ENCODE measurements at places on chromosomes 16 and 17. TPM values are rescaled to one million over a fixed set of nuclear protein-coding genes. Genes with fewer than 3 reads are reported as not detected.

HIGD1B gene
- total RNA-seq: not detected

APOBR gene
- total RNA-seq: not detected

RAMP2 gene
- total RNA-seq: 5.1 TPM

TBC1D28 gene
- total RNA-seq: not detected

WIPF2 gene
- total RNA-seq: 11.2 TPM

HOXB9 gene
- 27.1 TPM for total RNA-seq

TNFRSF17 gene
- not detected for total RNA-seq

TRPV2 gene
- total RNA-seq: 36.8 TPM

ZG16 gene
- not detected for total RNA-seq

KCNJ18 gene
- total RNA-seq: not detected

EFNB3 gene
- total RNA-seq: 3.8 TPM

GLIS2 gene
- 73.4 TPM for total RNA-seq

AANAT gene
- total RNA-seq: 0.25 TPM

TSR3 gene
- total RNA-seq: 103 TPM

CA4 gene
- total RNA-seq: not detected

CUEDC1 gene
- 16.3 TPM for total RNA-seq

BCAR1 gene
- 190 TPM for total RNA-seq

Measured in mesangial cell (primary cell).